ENCODE measurements at places on chromosomes 5 and 9.
A peak's percentile ranks its signal among the peaks of the same experiment; 100 is the strongest.

- peak; percentile 70 for DNase-seq
Measured at GRCh38 chr5:132258102-132259068, 889 bp downstream of the PDLIM4 start.

DNA sequence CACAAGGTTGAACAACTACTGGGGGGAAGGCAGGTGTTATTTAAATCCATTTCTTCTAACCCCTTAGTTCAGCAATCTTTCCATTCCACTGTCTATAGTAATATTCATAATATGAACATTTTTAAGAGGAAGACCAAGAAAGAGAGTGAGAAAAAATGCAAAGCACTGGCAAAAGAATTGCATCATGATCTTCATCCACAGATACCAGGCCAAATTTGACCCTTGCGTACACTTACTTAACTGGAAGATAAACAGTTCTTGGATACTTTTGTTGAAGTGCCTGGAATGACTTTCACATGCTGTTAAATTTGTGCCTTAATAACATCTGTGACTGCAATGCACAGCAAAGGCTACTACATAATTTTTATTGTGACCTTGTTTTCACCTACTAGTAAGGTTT, 1.8 kb downstream of the PFDN1 start:
- DNase-seq: no peak

GRCh38 chr5:149240354-149240998, 31.2 kb upstream of the AFAP1L1 start:
- no peak for DNase-seq

GRCh38 chr5:94268226-94268625, 350.2 kb downstream of the KIAA0825 start:
- DNase-seq: no peak

DNA sequence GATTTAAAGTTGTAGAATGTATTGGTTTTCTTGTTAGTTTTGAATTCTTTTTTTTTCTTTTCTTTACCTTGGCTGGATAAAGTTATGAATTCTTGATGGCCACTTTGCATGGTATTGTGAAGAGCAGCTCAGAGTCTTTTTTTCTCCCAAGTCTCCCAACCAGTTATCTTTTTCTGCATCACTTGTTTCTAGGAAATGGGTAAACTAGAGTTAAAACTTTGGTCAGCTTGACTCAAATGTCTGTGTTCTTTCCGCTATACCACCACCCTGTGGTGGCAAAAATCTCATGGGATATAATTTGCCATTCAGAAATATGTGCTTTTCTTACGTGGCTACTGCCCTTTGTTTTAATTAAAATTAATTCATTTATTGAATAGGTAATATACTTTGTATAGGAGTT, 113.2 kb downstream of the UNC13B start:
- no peak for DNase-seq

- DNase-seq: peak; percentile 65
Measured at GRCh38 chr9:69379270-69379982, 54.4 kb downstream of the ENTREP1 start.

GRCh38 chr9:93121316-93122241, 12.5 kb downstream of the NINJ1 start:
- DNase-seq: no peak

DNA sequence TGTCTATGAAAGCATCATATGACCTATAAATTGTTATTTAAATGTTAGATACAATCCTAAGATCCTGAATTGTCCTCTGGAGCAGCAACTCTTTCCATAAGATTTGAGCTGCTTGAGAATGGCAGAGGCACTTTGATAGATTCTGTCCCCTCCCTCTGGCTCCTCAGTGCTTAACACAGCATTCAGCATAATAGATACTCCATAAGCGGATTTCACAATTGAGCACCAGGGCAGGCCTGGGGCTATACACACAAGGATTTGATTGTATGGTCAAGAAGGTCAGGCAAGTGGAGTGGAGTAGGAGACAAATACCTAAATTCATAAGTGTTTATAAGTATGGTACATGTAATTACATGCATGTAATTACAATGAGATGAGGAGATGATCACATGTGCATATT, 96.3 kb downstream of the FOXD1 start:
- no peak for DNase-seq

DNA sequence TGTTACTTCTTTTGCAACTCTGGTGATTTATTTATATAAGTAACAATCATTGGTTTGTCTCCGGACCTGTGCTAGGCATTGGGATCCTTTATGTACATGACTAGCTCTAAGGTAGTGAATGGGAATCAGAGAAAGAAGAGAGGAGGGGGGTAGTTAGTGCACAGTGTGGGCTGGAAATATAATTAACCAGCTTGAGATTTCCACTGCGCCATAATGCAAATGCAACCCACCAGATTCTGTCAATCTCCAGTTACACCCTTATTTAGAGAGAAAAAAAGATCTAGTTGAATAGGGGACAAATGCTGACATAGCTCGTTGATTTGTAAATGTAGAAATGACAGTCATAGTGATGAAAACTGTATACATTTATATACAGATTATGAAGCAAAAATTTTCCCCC, 342.2 kb upstream of the SLC30A5 start:
- DNase-seq: no peak

DNA sequence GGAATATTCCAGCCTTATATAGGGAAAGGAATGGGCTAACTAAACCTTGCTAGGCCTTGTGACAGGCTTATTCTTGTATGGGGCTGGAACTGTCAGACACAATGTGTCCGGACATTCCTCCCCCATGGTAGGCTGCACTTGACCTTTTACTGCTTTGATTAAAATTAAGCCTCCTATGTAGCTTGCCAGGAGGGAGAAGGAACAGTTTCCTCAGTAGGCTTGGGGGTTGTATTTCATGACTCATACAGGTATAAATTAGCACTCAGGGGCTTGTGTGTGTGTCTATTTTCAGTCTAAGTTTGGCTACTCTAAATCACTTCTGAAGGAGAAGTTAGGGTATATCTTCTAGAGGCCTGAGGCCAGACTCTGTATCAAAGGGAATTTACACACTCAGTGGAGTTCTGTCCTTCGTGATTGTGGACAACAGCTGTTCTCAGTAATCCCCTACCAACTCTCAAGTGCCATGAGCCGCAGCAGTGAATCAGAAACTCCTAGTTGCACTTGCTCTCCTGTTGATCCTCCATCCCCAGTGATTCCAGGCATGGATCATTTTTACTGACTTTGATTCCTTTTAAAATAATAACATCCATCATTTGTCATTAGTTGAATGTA, 16.4 kb downstream of the ADAMTS16 start:
- no peak for DNase-seq

DNA sequence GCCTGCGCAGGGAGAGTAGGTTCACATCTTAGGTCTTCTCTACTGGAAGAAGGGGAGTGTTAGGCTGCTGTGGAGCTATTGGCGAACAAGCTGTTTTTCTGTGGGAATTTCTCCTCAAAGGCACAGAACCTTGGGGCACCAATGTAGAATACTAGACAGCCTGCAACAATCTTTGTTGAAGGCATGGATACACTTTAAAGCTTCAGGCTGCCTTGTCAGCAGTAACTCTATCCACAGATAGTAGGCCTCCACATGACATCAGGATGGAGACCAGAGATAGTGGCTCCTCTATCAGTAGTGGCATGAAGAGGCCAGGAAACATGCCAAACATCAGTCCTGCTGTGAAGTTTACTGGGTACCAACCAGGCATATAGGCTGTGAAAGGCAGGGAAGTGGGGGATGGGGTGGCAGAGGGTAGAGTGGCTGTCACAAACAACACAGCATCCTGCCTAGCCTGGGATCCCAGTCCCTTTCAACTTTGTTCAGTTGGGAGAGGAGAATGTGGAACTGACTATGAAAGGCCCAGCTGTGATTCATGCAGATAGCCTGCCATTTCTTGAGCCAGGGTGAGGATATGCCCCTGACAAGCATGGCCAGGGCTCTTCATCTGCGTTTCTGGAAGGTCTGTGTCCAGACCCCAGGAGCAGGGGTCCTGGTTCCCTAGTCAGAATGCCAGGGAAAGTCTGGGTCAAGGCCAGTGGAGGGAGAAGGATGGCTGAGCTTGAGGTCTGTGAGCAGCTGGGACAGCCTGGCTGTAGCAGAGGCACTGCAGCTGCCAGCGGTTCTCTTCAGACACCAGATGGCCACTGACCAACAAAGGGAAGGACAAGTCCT, 1.0 kb upstream of the HK3 start:
- no peak for DNase-seq

DNA sequence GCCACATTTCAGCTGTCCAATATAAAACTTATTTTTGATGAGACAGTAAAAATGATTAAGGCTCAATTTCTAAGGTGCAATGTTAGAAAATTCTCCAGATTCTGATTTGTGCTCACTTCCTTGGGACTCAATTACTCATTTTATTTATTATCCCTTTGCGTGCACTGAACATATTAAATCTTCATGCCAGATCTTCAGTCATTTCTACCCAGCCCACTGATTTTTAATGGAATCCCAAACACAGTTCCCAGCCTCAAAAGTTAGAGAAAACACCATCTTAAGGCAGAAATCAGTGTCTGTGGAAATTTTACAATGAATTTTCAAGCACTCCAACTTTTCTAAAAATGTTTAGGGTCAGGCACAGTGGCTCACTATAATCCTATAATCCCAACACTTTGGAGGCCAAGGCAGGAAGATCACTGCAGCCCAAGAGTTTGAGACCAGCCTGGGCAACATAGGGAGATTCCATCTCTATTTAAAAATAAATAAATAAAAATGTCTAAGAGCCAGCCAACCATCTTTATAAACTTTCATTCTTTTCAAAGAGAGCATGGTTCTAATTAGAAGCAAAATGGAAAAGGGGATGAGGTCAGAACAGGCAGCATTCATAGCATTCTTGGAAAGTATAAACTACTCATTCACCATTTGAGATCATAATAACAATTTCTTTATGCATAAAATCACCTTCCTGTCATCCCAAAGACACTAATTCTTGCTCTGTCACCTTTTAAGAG, 53.7 kb downstream of the TLE1 start:
- DNase-seq: no peak

DNA sequence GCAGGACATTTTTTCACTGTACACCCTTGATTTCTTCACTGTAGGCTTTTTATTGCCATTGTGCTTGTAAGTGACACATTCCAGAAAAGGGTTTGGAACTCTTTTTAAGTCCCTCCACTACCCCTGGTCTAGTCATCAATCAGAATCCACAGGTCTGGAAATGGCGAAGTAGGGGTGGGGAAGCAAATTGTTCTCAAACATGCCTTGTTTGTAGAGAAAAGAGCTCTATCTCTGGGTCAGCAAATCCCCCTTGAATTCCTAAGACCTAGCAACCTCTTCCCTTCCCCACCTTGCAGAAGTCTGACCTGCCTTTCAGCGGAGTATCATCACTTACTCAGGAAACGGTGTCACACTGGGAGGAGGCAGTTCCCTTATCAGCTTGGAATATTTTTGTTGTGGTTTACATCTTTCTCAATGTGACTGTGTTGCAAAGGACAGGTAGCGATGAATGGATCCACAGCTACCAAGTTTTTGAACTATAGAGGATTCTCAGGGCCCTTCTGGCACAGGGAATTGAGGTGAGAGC, 3.2 kb downstream of the SH3RF2 start:
- no peak for DNase-seq

- DNase-seq: no peak
Measured at GRCh38 chr9:90810691-90811090, 9.1 kb downstream of the SYK start.

- peak; percentile 82 for DNase-seq
Measured at GRCh38 chr5:24163091-24163490, 481.7 kb downstream of the CDH10 start.

- peak; percentile 31 for DNase-seq
Measured at GRCh38 chr9:87498046-87498810, 561 bp downstream of the DAPK1 start.

GRCh38 chr5:180609386-180609785, 18.1 kb upstream of the SCGB3A1 start:
- no peak for DNase-seq

GRCh38 chr5:92916036-92916435, 665.0 kb downstream of the NR2F1-AS1 start:
- DNase-seq: peak; percentile 19

DNA sequence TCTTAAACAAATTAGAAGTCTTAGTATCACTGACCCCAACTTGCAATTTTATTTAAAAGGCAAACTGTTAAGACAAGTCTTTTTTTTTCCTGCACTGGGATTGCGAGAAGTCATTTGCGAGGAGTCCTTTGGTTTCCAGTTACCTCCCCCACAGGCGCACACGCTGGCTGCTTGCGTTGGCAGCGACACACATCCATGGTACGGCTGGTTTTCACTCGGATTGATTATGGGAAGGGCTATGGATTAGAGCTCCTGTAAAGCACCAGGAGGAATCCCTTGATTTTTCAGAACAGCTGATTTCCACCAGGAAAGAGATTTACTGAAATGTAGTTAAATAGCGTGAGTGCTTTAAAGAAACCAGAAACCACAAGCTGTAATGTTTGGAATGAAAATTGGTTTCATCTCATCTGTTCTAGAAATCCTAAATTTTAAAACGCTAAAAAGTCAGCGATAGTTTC, 737 bp downstream of the SLC1A3 start:
- peak; percentile 59 for DNase-seq

GRCh38 chr9:137271696-137272076, 5.8 kb upstream of the TOR4A start:
- no peak for DNase-seq

GRCh38 chr9:115672477-115673316, 480.9 kb upstream of the PAPPA start:
- peak; percentile 91 for DNase-seq

DNA sequence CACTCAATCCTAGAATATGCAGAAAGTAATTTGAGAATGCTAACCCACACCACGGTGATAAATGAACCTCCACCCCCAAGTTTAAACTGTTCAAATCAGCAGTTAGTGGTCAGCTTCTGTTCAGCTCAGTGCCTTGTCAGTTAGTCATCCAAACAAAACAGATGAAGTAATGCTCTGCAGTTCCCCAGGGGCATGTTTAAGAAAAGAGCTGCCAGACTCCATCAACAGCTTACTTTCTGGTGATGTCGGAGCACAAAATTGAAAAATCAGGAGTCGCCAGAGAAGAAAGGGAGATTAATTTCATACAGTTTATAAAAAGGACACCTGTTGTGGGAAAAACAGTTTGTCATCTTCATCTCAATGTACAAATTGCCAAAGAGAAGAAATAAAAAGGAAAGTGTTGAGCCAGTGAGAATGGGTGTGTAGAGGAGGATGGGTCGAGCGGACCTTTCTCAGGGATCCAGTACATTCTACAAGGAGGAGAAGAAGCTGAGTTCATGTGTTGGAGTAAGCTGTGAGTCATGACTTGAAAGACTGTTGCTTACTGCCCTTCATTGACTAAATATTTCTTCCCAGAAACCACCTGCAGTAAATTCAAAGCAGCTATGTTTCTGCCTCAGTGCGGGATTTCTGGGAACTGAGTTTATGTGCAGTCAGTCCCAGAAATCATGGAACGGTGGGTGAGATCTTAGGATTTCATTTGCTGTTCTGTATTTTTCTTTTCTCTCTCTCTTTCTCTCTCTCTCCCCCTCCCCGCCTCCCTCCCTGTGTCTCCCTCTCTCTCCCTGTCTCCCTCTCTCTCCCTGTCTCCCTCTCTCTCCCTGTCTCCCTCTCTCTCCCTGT, 13.7 kb downstream of the TRIO start:
- DNase-seq: peak; percentile 93

GRCh38 chr9:115964710-115965347, 188.8 kb upstream of the PAPPA start:
- DNase-seq: no peak

- no peak for DNase-seq
Measured at GRCh38 chr5:154234551-154234950, 44.0 kb downstream of the GALNT10 start.

- DNase-seq: no peak
Measured at GRCh38 chr5:136506131-136506530, 140.8 kb upstream of the TRPC7 start.
